K562 (cell line): ENCODE measurements at places on chromosomes 7 and 10.

GRCh38 chr7:157293413-157293788, 43.4 kb upstream of the DNAJB6 start:
- no peak for DNase-seq

GRCh38 chr10:83252596-83252995, 886.7 kb upstream of the GHITM start:
- no peak for DNase-seq

GRCh38 chr10:6204063-6204340, 1.3 kb downstream of the PFKFB3 start:
- no peak for DNase-seq

DNA sequence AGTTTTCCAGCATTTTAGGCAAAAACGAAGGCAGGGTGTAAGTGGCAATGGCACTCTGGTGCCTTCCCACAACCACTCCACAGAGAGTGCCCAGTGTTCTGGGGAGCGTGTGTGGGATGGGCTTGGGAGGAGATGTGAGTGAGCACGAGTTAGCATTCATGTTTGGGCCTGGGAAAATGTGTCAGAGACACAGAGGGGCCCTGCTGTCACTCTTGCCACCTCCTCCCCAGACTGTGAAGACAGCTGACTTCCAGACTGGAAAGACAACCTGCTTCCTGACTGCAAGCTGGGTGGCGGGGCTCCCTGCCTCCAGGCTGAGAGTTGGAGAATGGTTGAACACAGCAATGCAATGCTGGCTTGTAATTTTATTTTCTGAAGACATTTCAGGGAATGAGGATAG, 454.5 kb upstream of the ZMIZ1 start:
- DNase-seq, result no peak

DNA sequence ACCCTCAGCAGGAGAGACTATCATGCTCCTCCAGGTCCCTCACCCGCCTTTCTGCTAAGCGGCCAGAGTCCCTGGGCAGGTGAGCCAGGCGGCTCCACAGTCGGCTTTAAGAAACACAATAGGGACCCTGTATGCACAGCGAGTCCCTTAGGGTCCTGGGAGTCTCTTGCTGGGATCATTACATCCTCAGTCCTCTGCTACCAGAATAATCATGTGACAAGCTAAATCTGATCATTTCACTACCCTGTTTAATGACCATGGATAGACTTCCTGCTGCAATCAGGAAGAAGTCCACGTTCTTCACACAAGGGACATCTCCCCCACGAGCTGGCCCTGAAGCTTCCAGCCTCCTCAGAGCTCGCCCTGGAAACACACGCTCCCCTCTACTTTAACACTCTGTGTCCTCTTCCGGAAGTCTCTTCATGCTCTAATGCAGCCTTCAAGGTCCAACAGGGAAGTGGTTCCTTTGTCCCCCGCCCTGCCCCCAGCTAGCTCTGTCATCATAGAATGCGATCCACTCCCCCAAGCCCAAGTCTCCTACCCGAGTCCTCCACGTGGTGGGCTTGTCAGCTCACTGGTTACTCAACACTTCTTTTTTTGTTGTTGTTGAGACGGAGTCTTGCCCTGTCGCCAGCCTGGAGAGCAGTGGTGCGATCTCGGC, 101.5 kb downstream of the RNF216 start:
- no peak for DNase-seq

DNA sequence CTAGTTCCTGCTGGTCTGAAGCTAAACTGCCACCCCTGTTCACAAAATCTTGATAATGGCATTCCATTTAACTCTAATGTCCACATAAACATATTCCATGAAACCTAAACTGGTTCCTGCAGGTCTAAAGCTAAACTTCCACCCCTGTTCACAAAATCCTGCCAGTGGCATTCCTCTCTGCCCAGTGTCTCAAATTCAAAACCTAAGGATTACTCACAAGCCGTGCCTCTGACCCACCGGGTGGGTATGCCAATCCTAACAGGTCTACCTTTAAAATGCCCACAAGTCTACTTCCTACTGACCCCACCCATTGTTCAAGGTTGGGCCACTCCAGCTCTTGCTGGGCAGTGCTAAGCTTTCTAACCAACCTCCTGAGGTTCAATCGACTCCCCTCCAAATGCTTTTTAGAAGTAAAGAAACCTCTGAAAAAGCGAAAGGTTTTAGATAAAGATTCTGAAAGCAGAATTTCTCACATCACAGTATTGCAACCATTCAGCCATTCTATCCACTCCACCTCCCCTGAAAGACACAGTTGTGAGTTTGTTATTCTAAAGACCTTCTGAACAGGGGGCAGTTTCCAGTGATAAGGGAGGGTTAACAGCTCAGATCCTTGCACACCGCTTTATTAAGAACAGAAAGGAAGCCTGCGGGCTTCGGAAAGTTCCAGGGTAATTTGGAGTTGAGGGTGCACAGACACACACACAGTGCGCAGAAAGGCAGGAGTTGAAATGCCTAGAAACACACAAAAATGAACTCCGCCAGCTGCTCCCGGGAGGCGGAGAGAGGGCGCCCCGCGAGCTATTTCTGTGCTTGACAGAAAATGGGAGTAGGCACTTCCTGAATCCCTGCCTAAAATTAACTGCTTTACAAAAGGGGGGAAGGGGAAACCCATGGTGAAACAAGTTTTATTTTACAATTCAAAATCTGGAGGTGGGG, 87.7 kb downstream of the TNS3 start:
- no peak for DNase-seq

GRCh38 chr7:33632840-33633525, 272.4 kb upstream of the BMPER start:
- no peak for DNase-seq

- DNase-seq, result no peak
Measured at GRCh38 chr7:122616951-122617350, 82.0 kb downstream of the RNF133 start.

- DNase-seq, result no peak
Measured at GRCh38 chr10:3433131-3433530, 260.5 kb upstream of the PITRM1 start.

- DNase-seq, result no peak
Measured at GRCh38 chr10:95382174-95382573, 91.4 kb upstream of the PDLIM1 start.

- no peak for DNase-seq
Measured at GRCh38 chr7:156985101-156985992, 25.1 kb downstream of the MNX1 start.

GRCh38 chr7:150846291-150847115, 5.8 kb upstream of the AOC1 start:
- DNase-seq, result no peak
